ENCODE measurements at places on chromosomes 3 and 15. TPM values are rescaled to one million over a fixed set of nuclear protein-coding genes. Genes with fewer than 3 reads are reported as not detected.

DNA sequence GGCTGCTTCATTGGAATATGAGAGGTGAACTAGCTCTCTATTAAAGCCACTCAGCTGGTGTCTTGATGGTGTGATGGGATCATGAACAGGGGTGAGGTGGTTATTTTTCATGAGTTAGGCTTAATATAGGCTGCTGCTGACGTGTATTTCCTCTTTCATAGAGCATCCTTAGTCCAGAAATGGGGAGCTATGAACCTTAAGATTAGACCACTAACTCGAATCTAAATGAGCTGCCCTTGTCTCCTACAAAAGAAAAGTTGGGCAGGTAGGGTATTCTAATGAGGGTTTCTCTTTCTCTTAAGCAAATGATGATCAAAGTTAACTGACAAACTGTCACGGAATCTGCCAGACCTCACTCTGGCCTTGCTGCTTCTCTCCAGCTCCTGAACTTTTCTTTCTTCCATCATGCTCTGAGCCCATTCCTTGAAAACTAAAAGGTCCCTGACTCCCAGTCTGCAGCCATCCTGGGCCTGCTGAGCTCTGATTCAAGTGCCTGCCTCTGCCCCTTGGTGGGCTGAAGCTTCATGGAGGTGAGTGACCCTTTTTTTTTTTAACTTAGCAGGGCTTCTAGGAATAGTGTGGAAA, at the start of gene TRIM69:
Gene TRIM69 (plus strand): TSS at position 348 of the 585 bp plus-strand sequence. CDS start 177 bp downstream, at position 525.
- no peaks in the 10 kb centered on the region for H3K27me3 ChIP-seq
- peaks cover 12% of the 10 kb centered on the region for H3K36me3 ChIP-seq
- no peak within 1 kb of the TSS for H3K4me3 ChIP-seq

- H3K36me3 ChIP-seq, result no peaks in the 10 kb centered on the region
- ATAC-seq, result no peak
- peaks cover 19% of the 10 kb centered on the region for H3K4me1 ChIP-seq
These were observed 30.4 kb downstream of the PSTPIP1 start for GRCh38 chr15:77025083-77025901.

GRCh38 chr3:15063238-15063637, 1.9 kb downstream of the MRPS25 start:
- peaks cover 2% of the 10 kb centered on the region for H3K4me1 ChIP-seq
- H3K4me3 ChIP-seq, result no peak overlapping the region
- peaks cover 15% of the 10 kb centered on the region for H3K36me3 ChIP-seq
- no peak overlapping the region for H3K27ac ChIP-seq
- no peak for ATAC-seq

GRCh38 chr15:81843226-81843625, 202.6 kb downstream of the MEX3B start:
- H3K4me1 ChIP-seq, result no peaks in the 10 kb centered on the region
- H3K27me3 ChIP-seq, result no peaks in the 10 kb centered on the region
- no peaks in the 10 kb centered on the region for H3K36me3 ChIP-seq
- H3K27ac ChIP-seq, result no peak overlapping the region
- ATAC-seq, result no peak
- no peak overlapping the region for H3K4me3 ChIP-seq

Gene TGM4
- not detected for total RNA-seq

Gene GABRA5
- 9.7 TPM for total RNA-seq

Gene RHCG
- 140 TPM for total RNA-seq

Measured in gastroesophageal sphincter (tissue), 4 donors.